ENCODE measurements at places on chromosomes 4 and X.
A peak's percentile ranks its signal among the peaks of the same experiment; 100 is the strongest.

DNA sequence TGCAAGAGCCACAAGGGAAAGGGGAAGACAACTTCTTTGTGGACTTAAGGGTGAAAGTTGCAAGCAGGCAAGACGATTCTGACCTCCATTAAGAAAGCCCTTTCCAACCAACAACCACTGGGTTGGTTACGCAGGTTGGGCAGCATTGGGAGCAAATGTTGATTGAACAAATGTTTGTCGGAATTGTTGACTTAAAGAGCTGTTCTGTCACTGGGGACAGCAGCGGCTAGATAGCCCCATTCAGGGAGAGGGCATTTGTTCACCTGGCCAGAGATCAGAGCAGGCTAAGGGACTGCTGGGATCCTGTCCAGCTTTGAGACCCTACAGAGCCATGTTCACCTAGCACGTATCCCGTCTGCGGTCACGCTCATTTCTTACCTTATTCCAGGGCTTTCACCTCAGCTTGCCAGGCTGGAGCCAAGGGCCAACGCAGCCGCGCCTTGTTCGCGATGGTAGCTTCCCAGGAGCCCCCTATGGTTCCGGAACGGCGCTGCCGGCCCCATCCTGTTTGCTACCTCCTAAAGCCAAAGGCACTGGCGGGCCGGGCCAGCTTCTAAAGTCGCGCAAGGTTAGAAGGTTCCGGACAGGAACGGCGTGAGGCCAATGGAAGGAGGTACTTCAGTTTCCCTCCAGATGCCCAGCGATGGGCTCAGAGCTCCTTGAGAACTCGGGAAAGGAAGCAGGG is 24.6 kb downstream of the F9 start:
- DNase-seq: no peak

DNA sequence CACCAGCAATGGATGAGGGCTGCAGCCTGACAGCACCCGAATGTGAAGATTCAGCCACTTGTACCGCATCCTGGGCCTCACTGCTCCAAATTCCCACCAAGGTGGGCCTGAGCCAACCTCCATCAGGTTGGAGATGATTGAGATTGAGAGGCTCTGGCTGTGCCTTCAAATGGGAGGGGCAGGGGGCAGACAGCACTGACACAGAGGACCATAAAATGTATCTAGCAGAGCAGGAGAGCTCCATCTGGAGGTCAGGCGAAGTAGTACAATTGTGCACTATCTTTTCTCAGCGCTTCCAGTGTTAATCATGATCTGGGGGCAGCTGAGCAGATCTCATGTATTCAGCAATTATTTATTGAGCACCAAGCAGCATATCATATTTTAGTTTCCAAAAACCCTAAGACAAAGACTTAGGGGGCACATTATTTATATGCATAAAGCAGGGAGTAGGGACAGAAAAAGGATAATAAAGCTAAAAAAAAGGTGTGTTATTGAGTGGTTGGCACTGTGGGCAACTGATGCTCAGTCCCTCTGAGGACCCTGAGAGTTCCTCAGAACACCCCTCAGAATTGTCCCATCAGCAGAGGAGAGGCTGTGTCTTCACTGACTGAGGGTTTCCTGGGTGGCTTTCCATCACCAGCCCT is 31.6 kb upstream of the C1QTNF7 start:
- DNase-seq: peak; percentile 52

DNA sequence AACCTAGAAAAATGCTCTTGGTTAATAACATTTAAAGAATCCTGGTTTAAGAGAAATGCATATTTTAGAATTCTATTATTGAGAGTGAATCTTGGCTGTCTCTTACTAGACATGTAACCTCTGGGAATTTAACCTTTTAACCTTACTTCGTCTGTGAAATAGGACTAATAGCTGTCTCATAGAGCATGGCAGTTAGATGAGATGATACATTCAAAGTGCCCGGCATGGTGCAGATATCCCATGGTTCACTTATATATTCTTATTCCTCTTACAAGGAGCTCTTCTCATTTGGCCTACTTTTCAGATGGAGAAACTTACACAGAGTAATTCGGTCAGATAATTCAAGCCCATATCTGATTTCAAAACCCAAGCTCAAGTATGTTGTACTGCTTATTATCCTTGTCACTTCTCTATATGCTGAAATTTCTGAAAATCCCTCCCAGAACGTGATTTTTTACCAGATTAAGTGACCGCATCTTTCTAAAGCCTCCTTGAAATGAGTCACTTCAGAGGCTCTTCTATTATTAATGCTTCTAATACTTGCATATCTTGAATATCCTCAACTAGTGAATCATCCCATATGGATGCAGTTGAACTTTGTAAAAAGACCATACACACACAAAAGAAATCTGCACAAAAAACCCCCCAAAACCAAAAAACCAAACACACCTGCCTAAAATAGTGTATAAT is 4.9 kb downstream of the CDKN2AIP start:
- peak; percentile 77 for DNase-seq

DNA sequence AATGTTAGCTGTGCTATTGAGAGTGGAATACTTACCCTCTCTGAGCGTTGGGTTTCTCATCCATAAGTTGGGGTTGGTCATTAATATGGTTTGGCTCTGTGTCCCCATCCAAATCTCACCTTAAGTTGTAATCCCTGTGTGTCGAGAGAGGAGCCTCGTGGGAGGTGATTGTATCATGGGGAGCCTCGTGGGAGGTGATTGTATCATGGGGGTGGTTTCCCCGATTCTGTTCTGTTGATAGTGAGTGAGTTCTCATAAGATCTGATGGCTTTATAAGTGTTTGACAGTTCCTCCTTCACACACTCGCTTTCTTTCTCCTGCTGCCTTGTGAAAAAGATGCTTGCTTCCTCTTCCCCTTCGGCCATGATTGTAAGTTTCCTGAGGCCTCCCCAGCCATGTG is 391.1 kb downstream of the FAM133A start:
- DNase-seq: no peak

DNA sequence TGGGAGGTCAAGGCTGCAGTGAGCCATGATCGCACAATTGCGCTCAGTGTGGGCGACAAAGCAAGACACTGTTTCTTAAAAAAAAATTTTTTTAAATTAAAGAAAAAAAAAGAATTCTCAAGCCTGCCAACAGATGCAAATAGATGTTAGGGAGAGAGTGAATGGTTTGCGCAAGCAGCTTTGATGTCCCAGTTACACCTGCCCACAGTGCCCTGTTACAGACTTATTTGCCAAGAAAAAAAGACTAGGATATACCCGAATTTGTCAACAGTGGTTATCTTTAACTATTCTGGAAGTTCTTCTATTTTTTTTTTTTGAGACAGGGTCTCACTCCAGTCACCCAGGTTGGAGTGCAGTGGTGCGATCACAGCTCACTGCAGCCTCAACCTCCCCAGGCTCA is 44.3 kb upstream of the UGDH start:
- no peak for DNase-seq

DNA sequence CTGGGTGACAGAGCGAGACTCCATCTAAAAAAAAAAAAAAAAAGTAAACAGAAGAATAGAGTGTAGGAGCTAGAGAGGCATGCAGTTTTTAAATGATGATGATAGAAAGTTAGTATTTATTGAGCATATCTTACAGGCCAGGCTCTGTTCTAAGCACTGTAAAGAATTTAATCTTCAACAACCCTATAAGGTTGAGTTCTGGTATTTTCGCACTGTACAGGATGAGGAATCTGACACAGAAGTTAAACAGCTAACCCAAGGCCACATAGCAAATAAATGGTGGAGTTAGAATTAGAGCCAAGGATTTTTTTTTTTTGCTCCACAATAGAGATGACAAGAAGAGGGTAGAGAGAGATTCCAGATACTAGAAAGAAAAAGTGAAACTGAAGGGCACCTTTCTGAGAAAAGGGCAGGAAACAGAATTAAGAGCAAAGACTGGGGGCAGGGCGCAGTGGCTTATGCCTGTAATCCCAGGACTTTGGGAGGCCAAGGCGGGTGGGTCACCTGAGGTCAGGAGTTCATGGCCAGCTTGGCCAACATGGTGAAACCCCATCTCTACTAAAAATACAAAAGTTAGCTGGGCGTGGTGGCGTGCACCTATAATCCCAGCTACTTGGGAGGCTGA is 56.1 kb downstream of the KLHL5 start:
- no peak for DNase-seq

- no peak for DNase-seq
Observed at GRCh38 chr4:62377700-62378099, 1177.6 kb downstream of the ADGRL3 start.

DNA sequence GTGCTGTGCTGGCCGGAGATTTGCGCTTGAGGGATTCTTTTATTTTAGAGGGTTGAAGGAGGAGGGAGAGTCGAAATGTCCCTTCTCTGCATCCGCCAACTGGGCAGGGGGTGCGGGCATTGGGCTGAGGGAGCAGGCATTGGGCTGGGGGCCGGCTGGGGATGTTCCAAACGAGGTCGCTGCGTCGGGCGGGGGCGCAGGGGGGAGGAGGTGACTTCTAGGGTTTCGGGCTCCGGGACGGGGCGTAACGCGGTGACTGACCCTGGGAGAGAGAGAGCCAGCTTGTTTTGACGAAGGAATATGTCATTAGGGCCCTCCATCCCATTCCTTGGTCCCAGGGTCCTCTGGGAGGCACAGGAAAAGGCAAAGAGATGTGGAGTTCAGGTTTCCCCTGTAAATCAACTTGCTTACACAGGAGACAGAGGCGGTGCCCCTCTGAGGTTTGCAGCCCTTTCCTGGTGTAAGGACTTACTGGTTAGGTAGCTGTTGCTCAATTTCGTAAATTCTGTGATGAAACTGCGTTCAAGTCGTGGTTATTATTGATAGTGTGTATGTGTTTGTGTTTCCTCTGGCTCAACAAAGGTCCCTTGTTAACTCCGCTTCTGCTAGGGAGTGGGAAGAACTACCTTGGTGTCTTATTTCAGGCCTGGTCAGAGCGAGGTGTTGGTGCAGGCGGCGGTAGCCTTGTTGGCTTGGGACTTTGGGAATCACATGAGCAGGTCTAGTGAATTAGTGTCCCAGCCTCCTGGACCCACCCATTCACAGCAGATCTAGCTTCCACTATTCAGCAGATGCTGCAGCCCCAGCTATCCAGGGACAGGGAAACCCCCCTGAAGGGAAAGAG is 716 bp downstream of the FHIP1A start:
- peak; percentile 53 for DNase-seq

- DNase-seq: peak; percentile 20
Observed at GRCh38 chr4:7074426-7074825, 6.6 kb upstream of the GRPEL1 start.

DNA sequence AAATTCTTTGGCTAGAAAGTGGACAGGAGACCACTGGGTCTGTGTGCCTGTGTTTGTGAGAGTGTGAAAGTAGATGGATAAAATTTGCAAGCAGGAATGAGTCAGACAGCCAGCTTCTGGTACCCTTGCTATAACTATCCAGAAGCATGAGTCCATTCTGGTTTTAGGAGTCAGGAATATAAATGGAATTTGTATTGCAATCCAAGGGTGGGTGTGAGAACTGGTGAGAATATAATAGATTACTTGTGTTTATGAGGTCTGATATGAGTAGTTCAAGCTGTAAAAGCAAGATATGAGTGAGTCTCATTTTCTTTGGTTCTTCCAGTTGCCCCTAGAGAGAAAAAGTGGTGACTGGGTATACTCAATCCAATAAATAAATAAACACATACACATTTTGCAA is 212.7 kb upstream of the TAPT1 start:
- peak; percentile 19 for DNase-seq

DNA sequence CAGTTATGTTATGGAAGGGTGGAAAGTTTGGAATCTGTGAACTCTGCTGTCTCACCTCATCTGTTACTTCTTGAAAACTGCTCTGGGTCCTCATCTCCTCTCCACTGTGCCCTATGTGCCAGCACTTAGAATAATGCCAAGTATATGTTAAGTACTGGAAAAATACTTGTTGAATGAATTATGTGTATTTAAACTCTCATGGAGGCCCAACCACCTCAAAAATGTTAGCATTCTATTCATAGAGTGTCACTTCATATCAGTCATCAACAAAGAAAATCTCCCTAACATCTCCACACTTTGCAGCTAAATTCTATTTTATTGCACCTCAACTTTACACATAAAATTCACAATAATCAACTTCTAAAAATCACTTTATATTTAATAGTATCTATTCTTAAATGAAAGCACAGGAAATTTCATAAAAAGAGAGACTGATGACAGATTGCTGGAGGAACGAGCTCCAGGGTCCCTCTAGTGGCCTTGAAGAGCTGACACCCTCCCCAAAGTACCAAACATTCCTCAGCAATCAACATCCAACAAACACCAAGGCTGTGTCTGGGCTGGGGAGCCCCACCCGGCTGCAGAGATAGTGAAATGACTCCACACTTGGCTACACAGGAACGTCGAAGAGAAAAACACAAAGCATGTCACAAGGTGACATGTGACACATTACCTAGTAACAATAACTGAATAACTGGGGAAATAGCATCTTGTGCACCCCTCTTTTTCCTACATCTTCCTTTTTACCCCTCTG is 45.8 kb downstream of the SLC39A8 start:
- peak; percentile 72 for DNase-seq

DNA sequence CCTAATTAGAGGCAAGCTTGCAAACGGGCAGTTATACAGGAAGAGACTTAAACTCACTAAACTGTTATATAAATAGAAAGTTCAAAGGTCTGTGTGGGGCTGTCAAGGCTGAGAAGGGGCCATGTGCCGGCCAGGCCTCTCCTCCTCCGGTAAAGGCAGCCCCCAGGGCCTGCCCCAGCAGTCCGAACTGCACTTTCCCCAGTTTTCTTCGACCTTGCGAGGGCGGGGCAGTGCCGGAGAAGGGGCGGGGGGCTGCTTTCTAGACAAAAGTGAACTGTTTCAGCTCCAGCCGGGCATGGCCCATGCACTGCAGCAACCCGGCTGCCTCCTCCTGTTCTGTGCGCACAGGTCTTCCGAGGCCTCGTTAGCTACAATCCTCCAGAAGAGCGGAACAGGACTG is 4.1 kb downstream of the AFF2 start:
- no peak for DNase-seq

DNA sequence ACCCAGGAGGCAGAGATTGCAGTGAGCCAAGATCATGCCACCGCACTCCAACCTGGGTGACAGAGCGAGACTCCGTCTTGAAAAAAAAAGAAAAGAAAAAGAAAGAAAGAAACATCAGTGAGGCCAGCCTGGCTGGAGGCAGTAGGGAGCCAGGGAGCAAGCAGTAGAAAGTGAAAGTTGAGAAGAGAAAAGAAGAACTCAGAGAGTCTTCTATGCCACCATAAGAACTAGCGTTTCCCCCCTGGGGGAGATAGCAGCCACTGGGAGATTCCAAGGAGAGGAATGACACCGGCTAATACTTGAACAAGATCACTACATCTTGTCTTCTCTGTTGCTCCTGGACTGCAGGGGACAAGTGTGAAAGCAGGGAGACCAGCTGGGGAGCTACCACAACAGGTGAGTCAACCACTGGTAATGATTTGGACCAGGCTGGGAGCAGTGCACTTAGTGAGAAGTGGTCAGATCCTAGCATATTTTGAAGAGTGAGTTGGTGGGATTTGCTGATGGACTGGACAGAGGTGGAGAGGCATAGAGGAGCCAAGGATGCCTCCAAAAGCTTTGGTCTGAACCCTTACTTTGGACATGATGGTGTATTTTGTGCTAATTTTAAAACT is 33.4 kb downstream of the SLC2A9 start:
- no peak for DNase-seq

- DNase-seq: no peak
Observed at GRCh38 chr4:129428454-129428853, 332.5 kb downstream of the C4orf33 start.
